NCI-H1417 treated with DMSO at 0.1 percent for 48 hours (cell line): ENCODE measurements at places on chromosomes 11 and 22.

DNA sequence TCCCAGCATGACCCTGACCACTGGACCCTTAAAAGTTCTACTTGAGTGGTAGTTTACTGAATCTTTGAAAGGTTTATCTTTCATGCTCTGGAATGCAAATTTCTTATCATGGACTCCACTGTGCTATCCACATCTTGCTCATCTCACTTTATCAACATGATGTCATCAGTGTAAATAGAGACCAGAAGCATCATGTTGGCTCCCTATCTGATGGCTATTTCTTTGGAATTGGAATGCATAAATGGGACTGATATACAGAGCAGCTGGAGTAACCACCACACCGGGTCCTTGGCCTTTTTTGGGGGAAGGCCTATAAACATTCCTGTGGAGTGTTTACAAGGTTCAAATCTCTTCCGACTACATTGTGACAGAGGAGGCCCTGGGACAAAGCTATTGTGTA, 74.1 kb upstream of the CEP126 start:
- DNase-seq, result no peak

DNA sequence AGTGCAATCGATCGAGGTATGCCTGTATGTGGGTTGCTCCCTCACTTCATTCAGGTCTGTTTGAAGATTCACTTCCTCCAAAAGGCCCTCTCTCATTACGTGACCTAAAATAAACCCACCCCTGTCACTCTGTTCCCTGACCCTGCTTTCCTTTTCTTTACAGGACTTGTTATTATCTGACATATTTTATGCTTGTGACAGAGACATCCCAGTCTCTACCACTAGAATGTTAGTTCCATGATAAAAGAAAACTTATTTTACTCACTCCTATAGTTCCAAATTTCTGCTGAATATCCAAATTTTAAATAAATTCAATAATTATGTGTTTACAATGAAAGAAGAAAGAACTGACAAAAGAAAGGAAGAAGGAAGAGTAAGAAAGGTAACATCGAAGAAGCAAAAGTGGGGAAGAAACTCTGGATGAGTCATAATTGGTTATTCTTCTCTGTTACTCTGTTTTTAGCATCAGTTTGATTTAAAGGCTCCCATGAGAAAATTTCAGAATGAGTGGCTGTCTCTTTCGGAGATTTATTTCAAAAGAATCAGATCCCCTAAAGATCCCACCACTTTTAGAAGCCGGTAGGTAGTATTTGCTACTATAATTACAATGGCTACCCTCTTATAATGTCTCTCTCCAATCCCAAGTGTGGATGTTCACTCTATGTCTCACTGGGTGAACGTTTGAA, 33.5 kb downstream of the ENTHD1 start:
- DNase-seq, result no peak

GRCh38 chr11:123742724-123743120, 1.3 kb upstream of the ZNF202 start:
- DNase-seq, result no peak

- DNase-seq, result no peak
Measured at GRCh38 chr22:23306438-23306921, 126.2 kb downstream of the BCR start.

- peak; percentile 5 for DNase-seq
Measured at GRCh38 chr11:19553683-19554333, 158.8 kb upstream of the NAV2 start.

- no peak for DNase-seq
Measured at GRCh38 chr11:1197886-1198560, 24.8 kb upstream of the MUC5B start.

DNA sequence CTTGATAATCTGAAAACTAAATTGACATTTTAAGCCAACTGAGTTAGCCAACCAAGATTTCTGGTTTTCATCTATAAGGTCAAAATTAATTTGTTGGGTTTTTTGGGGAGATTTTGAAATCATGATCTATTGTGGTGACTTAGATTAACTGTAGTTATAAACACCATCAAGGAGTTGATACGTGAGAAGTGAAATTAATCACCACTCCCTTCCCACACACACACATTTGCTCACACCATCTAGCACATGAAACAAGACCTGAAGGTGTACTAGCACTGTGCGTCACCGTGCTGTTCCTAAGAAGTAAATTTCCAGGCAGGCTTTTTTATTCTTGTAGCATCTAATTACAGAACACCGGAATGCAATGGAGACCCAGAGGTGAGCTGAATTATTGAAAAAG, 2.1 kb downstream of the OR5B21 start:
- no peak for DNase-seq
